Activated T-helper 2 cell treated with anti-CD3 and anti-CD28 coated beads, Interferon-gamma antibody, Interleukin-2, Interleukin-4, amounts not matched to agents 10 μg/mL and 5 μg/mL and 100 μg/mL, durations not matched to agents 14 hours and 24 hours and 36 hours (primary cell): ENCODE measurements at places on chromosomes 3 and 15. TPM values are rescaled to one million over a fixed set of nuclear protein-coding genes. Genes with fewer than 3 reads are reported as not detected.

The QARS1 gene
- 209 and 226 TPM in 2 replicates for total RNA-seq

The SENP8 gene
- 1.5 and 2.0 TPM in 2 replicates for total RNA-seq

The KCNAB1 gene
- not detected in 2 replicates for total RNA-seq

The NDN gene
- 4.3 and 4.8 TPM in 2 replicates for total RNA-seq

The ITGA11 gene
- 0.92 and 2.3 TPM in 2 replicates for total RNA-seq

The TTLL13 gene
- total RNA-seq, result 0.34 and 1.3 TPM in 2 replicates

The SNURF gene
- 7.6 and 8.8 TPM in 2 replicates for total RNA-seq

- H3K27ac ChIP-seq, result no peak overlapping the region
- H3K4me1 ChIP-seq, result no peaks in the 10 kb centered on the region
- H3K36me3 ChIP-seq, result no peaks in the 10 kb centered on the region
- DNase-seq, result no peak
These were observed 552.9 kb downstream of the MECOM start for GRCh38 chr3:169110633-169111032.

DNA sequence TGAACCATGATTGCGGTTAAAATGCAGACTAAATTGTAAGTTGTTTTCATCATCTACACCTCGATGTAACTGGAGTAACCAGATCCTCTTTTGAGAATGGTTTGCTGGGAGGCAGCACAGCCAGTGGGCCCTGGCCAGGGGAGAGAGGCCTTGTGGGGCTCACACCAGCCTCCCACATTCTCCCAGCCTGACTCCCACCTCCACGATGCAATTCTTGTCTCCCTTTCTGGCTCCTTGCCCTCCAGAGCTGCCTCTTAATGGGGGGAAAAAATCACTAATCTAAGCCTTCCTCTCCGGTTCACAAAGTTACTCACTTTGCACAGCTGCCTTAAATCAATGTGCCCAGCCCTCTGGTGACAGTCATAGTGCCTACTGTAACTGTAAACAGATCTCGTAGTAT lies 17.9 kb upstream of the PAQR5 start:
- H3K27ac ChIP-seq, result no peak overlapping the region
- H3K4me1 ChIP-seq, result no peaks in the 10 kb centered on the region
- no peak for DNase-seq
- H3K27me3 ChIP-seq, result no peaks in the 10 kb centered on the region
- no peaks in the 10 kb centered on the region for H3K36me3 ChIP-seq

- no peak for DNase-seq
- no peak overlapping the region for H3K4me3 ChIP-seq
- H3K36me3 ChIP-seq, result no peaks in the 10 kb centered on the region
- H3K27ac ChIP-seq, result no peak overlapping the region
These were observed 127.4 kb downstream of the EDEM1 start for GRCh38 chr3:5314897-5315296.

- H3K4me3 ChIP-seq, result no peak overlapping the region
- no peak for DNase-seq
- H3K27ac ChIP-seq, result no peak overlapping the region
- no peaks in the 10 kb centered on the region for H3K36me3 ChIP-seq
These were observed 467 bp downstream of the HGD start for GRCh38 chr3:120681506-120682038.

DNA sequence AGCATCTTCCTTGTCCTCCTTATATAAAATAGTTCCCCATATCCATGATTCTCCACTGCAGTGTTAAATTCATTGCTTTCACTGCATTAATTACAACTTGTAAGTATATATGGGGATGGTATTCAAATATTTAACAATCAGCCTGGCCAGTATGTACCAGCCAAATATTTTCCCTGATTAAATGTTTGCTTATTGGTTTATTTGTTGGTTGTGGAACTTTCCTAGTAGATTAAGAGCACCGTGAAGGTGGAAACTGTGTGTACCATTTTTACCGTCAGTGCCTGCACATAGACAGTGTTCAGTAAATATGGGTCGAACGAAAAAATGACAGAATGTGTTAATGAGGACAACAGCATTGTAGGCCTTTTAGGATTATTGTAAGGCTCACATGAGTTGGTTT lies 7.0 kb downstream of the LAMP3 start:
- H3K4me1 ChIP-seq, result peaks cover 25% of the 10 kb centered on the region
- no peak overlapping the region for H3K27ac ChIP-seq
- H3K36me3 ChIP-seq, result peaks cover 3% of the 10 kb centered on the region
